ENCODE measurements at places on chromosomes 16 and 17.
A peak's percentile ranks its signal among the peaks of the same experiment; 100 is the strongest.

GRCh38 chr17:9226130-9226793, 205.0 kb downstream of the NTN1 start:
- ATAC-seq = no peak

DNA sequence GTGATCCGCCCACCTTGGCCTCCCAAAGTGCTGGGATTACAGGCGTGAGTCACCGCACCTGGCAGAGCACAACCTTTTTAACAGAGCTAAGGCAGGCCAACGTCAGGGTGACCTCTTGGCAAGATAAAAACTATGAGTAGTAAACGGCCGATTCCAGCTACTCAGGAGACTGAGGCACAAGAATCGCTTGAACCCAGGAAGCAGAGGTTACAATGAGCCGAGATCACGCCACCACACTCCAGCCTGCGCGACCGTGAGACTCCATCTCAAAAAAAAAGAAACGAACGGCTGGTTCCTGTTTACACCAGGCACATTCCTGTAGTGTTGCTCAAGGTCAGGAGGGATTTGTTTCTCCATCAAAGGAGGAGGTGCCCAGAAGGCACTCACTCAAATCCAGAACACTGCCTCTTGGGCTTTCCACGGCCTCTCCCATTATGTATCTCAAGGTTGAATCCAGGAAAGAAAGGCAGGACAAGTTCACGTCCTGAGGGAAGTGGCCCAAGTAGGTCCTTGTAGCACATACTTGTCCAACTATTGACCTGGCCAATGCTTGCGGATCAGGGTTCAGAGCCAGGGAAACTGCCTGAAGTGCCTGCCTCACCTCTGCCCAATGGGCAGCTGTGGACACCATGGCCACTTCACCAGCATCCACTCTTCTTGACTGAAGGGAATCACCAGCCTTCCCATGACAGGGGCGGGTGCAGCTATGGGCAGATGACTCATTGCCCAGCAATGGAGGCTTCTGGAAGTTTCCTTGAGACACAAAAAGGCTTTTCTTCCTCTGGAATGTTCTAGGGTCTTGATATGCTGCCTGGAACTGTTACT, 13.5 kb downstream of the KNOP1 start:
- no peak for ATAC-seq

- peak; percentile 40 for ATAC-seq
These were observed 2.2 kb upstream of the TLCD3B start for GRCh38 chr16:30033270-30033669.

GRCh38 chr17:53249036-53249435, 573.7 kb upstream of the KIF2B start:
- no peak for ATAC-seq

- no peak for ATAC-seq
These were observed 14.0 kb upstream of the TEX2 start for GRCh38 chr17:64276961-64277505.

DNA sequence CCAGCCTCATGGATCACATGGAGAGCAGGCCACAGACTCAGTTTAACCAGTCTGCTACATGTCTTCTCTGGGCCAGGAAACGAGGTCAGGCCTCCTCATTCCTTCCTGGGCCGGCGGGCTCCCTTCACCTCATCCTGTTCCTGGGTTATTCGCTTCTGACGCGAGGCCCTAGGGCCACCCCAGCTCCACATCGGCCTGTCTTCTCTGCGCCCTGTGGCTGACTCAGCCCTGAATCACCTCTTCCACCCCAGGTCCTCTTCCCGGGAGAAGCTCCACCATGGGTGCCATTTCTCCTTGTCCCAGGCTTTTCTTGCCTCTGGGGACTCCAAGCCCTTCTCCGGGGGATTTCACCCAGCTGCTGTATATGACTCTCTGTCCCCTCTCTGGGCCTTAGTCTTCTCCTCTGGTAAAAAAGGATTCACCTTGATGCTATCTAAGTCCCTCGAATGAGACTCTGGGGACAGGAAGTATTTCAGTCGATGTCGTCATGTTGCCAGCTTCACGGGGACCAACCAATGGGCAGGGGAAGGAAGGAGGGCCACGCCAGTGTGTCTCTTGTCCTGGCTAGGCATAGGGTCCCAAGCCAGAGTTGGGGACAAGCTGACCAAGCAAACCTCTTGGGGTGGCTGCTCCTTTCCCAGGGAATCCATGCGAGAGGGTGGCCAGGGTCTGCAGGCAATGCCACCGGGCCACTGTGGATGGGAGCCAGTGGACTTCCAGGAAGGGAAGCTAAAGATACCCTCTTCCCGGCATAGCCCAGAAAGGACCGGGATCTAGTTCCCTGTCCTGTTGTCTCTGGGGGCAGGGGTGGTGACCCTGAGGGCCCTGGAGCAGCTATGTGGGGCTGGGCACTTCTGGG, 58.7 kb downstream of the SOCS3 start:
- ATAC-seq = no peak

DNA sequence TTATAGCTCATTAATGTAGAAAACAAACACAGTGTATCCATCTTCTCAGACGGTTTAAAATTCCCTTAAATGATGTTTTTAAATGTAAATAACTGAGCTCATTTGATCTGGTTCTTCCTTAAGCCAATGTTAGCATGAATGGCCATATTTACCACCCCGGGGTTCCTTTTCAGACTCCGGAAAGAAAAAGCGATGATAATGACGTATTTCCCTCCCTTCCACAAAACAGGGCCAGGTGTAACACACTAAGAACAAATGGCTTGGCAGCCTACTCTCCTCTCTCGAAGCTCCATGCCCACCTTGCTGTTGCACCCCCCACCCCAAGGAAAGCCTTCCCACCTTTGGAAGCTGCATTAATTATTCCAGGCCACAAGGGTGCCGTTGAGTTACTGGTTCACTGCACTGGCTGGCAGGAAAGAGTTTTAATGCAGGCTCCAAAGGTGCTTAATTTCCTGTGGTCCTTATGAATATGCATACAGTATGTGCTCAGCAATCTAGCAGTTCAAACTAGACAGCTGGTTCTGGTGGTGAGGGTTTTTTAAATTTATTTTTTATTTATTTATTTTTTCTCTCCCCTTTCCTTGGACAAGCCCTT, 378.9 kb downstream of the WWOX start:
- ATAC-seq = no peak

DNA sequence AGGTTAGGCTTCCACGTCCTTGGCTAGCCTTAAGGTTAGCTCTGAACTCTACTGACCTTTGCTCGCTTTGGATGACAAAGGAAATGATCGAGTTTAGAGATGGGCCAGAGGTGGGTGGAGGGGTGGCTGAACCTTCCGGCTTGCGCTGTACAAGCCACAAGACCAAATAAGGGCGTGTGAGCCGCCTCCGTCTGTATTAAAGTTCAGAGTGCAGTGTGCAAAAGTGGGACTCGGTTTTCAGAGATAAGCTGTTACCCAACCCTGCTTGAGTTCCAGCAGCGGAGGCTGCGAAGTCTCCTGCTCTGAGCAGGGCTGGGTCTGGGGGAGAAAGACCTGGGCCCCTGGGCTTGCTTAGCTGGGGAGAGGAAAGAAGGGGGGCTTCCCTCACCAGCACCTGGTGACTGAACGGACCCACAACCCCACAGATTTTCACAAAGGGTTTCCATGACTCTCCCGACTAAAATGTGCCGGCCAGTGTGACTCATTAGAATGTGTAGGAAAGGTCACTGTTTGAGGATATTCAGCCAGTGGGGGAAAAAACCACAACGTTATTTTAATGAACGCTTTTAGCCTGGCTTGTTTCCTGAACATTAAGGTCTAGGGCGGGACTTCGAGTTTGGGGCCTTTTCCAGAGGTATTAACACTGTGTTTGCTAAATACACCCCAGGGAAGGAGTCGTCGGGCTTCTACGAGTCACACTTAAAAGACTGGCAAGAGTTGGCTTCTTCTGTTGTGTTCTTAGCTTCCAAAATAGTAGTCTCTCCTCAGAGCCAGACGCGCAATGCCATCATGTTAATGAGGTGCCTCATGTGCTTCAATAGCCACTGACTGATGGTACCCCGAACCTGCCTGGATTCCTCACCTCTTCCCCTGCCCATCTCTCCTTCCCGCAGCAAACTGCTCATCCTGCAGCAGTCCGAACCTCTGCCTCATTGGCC, 67.0 kb downstream of the CENPV start:
- ATAC-seq = peak; percentile 98

DNA sequence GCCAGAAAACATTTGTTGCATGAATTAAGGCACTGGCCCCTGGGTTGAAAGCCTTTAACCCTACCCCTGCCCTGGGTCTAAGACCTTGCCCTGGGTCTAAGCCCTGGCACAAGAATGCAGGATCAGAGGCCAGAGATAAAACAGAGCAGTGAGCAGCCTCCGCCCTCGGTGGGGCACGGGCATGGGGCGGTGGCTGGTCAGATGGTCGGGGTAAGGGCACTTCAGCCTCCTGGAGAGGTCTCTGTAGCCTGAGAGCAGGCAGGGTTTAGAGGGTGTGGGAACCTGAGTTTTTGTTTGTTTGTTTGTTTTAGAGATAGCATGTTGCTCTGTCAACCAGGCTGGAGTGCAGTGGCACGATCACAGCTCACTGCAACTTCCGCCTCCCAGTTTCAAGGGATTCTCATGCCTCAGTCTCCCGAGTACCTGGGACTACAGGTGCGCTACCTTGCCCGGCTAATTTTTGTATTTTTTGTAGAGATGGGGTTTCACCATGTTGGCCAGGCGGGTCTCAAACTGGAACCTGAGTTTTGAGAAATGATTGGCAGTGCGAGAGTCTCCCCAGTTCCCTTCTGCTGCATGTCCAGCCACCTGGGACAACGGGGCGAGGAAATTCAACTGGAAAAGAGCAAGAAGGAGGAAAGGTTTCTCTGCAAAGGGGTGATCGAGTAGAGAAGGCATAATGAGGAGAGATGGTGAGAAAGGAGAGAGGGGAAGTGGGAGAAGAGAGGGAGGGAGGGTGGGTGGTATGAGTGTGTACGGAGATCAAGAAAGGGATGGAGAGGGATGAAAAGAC, 27.7 kb downstream of the TNS4 start:
- ATAC-seq = no peak

DNA sequence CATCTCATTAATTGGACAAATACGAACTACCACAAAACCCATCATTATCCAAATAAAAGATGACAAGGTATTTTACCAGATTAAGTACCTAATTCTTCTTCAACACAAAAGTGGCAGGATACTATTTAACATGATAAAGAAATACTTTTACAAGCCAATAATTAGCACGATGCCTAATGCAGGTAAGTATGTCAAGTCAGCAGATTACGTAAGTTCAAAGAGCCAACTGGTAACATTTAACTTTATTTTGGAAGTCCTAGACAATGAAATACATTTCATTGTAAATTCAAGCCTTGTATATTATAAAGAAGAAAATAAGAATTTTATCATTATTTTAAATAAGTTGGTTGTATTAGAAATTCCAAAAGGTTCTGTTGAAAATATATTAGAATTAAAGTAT, 535.3 kb upstream of the SOX9 start:
- no peak for ATAC-seq

- no peak for ATAC-seq
These were observed 122.1 kb downstream of the SKAP1 start for GRCh38 chr17:48307814-48308411.

DNA sequence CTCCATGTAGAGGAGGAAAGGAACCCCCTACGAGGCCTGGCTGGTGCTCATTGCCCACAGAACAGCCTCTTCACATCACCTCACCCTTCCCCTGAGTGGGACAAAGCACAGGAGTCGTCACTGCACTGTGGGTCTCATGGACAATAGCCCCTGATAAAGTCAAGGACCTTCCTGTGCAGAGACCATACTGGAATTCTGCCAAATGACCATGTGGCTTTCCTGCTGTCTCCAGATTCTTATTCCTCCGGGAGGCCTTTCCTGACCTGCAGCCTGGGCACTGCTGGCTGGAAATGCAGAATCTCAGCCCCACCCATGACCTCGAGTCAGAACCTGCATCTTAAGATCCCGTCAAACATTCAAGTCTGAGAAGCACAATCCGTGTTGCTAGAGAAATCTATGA, 60.5 kb upstream of the ERN1 start:
- no peak for ATAC-seq

- no peak for ATAC-seq
These were observed 39.8 kb upstream of the TMC5 start for GRCh38 chr16:19377864-19378263.

DNA sequence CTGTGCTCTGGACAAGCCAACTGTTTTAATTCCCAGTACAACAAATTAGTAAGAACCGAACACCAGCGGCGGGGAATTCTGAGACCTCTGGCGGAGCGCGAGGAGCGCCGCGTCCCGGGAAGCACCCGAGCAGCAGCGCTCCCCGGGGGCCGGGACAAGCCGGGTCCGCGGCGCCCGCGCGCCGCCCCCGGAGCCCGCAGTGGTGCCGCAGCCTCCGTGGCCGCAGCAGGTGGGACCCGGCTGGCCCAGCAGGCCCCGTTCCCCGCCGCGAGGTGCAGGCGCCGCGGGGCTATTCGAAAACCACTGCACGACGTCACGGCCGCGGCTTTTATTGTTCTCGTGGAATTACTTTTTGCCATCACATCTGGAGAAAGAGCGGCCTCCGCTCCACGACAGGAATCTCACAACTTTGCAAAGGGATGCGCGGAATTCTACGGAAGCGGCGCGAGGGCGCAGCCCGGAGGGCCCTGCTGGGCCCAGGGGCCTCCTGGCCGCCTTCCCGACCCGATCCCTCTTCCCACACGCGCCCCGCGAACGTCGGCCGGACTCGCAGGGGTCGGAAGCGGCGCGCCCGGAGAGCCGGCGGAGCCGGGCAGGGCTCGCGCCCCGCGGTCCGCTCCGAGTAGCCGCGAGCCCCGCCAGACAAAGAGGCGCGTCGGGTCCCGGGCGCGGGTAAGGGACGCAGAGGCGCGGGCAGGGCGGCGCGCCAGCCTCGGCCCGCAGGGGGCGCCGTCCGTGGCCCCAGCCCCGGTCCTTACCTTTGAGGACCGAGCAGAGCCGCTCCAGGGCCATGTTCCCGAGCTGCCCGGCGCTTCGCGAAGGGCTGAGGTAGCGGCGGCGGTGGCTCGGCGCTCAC, 696 bp downstream of the NETO2 start:
- ATAC-seq = peak; percentile 81

DNA sequence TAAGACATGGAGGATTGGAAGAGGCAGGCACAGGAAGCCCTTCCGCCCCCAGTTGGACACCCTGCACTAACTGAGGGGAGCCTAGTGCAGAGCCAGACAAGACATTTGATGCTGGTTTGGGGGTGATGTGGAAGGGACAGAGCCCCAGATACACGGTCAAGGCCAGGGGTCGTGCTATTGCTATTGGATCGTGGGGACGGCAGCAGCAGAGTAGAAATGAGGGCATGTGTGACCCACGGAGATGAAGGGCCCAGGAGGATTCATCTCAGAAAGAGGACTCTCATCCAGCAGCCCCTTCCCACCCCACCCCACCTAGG, 2.0 kb upstream of the VAMP2 start:
- ATAC-seq = no peak

DNA sequence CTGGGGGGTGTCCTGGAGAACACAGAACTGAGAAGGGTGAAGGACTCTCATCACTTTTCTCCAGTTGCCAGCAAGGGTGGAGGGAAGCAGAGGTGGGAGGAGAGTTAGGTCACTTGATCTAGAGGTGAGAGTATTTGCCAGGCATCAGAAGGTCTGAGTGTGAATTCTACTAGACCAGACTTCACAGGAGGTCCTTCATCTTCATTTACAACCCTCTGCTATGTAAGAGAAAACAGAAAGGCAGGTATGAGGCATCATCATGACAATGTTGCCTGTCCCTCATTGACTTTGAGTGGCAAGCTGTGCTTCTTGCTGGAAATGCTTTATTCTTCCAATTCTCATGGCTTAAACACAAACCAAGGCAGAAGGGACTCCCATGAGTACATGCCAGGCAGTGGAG, 45.9 kb upstream of the B4GALNT2 start:
- no peak for ATAC-seq

- no peak for ATAC-seq
These were observed 5.6 kb downstream of the GCGR start for GRCh38 chr17:81809556-81809998.

- ATAC-seq = no peak
These were observed 33.9 kb upstream of the METTL9 start for GRCh38 chr16:21565507-21565860.

- ATAC-seq = no peak
These were observed 18.4 kb downstream of the PIMREG start for GRCh38 chr17:6462692-6463091.

Measured in activated CD4-positive, CD25-positive, alpha-beta regulatory T cell treated with anti-CD3 and anti-CD28 coated beads, Interleukin-2, amount 50 U/mL, for 24 hours (primary cell).